ENCODE measurements at places on chromosomes 11 and 22.

- peak; percentile 54 for DNase-seq
These were observed 12.9 kb upstream of the CRY2 start for GRCh38 chr11:45834298-45834756.

DNA sequence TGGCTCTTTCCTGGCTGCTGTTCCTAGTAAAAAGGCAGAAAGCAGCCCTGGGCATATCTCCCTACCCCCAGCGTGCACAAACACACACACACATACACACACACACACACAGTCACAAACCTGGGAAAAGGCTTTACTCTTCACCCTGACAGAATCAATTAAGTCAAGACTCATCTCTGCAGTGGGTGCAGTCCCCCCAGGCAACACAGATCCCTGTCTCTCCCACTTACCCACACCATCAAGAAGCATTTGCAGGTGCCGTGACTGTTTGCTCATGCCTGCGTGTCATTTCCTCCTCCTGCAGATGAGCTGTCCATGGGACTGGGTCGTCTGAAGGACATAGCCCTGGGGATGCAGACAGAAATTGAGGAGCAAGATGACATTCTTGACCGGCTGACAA lies 28.6 kb downstream of the SNAP29 start:
- no peak for DNase-seq

GRCh38 chr11:61914471-61915171 lies 2.7 kb downstream of the RAB3IL1 start:
- no peak for DNase-seq

GRCh38 chr11:114105611-114106010 lies 46.1 kb downstream of the ZBTB16 start:
- no peak for DNase-seq

- DNase-seq, result no peak
These were observed 182.1 kb upstream of the SORL1-AS1 start for GRCh38 chr11:121634889-121635288.

- DNase-seq, result no peak
These were observed 9.1 kb downstream of the HPS5 start for GRCh38 chr11:18312663-18313420.

GRCh38 chr22:25137577-25138525 lies 61.8 kb upstream of the CRYBB3 start:
- DNase-seq, result no peak

GRCh38 chr22:47006433-47006832 lies 244.0 kb downstream of the TBC1D22A start:
- DNase-seq, result no peak

- no peak for DNase-seq
These were observed 1.2 kb downstream of the EPS8L2 start for GRCh38 chr11:706957-707816.

DNA sequence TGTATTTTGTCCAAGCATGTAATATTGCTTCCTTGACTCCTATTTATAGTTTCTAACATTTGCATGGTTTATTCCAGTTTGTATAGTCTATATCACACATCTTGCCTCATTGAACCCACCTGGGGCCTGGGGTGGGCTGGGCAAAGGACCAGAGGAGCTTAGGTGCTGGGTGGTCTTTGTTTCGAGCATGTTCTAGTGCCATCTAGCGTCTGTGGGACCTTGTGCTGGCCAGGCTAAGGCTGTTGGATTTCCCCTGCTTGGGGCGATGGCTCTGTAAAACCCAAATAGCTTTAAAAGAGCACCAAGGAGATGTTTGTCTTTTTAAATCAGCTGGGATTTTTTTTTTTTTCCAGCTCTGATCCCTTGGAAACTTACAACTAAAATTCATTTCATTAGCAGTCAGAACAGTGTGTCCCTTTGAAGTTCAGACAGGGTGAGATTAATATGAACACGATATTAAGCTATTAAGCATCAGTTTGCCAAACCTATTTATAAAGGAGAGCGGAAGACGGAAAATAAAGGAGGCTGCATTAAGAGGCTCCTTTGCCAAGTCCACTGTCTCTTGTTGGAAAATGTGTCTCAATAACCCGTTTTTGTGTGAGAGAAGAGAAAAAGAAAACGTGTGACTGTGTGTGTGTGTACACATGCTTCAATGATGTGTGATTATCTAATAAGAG lies 157.4 kb downstream of the COMMD9 start:
- DNase-seq, result no peak

DNA sequence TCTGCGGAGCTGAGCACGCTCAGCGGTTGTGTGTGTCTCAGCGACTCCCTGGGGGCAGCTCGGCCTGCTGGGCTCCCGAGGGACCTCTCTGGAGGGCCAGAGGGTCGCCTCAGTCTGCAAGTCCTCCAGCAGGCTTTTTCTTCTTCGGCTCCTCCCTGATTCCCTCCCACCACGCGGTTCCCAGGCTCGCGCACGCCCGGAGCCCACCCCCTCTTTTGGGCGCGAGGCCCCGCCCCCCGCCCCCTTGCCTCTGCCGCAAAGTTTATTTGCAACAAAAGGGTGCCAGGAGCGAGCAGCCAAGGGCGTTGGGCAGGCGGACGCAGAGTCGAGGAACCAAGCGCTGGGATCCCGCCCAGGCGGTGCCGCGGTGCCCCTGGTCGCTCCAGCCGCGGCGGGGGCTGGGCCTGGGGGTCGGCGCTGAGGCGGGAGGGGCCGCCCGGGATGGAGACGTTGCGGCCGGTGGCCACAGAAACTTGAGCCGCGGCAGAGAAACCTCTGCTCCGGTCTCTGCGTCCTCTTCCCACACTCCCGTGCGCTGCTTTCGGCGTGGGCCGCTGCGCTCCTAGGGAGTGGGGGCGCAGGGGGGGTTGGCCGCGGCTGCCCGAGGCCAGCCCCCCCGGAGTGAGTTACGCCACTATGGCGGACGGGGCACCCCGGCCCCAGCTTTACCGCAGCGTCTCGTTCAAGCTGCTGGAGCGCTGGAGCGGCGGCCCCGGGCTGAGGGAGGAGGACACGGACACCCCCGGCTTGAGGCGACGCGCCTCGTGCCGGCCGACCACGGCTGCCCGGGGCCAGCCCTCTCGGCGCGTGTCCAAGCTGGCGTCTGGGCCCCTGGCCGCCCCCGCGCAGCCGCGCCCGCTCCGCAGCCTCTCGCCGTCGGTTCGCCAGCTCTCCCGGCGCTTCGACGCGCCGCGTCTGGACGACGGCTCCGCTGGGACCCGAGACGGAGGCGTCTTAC lies at the start of gene ARHGEF17:
Gene ARHGEF17 (plus strand): TSS at position 274 of the 958 bp plus-strand sequence. CDS start 363 bp downstream, at position 637.
- no peak for DNase-seq

DNA sequence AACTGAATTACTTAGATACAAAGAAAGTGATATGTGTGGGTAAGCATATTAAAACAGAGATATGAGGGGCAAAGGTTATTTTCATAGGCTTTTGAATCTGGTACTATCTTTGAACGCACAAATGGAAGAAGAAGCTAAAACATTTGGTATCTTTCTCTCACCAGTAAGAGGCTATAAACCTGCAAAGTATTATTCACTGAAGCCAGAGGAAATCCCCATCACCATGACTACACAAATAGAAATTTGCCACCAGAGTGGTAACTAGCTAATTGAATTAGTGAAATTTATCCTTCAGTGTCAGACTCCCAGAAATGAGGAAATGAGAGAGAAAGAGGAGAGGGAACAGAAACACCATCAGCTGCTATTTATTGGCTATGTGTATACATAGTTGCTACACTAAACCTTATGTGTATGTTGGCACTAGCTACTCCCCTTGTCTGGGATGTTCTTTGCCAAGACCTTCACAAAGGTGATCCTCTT lies 503.4 kb downstream of the DLG2 start:
- DNase-seq, result no peak

DNA sequence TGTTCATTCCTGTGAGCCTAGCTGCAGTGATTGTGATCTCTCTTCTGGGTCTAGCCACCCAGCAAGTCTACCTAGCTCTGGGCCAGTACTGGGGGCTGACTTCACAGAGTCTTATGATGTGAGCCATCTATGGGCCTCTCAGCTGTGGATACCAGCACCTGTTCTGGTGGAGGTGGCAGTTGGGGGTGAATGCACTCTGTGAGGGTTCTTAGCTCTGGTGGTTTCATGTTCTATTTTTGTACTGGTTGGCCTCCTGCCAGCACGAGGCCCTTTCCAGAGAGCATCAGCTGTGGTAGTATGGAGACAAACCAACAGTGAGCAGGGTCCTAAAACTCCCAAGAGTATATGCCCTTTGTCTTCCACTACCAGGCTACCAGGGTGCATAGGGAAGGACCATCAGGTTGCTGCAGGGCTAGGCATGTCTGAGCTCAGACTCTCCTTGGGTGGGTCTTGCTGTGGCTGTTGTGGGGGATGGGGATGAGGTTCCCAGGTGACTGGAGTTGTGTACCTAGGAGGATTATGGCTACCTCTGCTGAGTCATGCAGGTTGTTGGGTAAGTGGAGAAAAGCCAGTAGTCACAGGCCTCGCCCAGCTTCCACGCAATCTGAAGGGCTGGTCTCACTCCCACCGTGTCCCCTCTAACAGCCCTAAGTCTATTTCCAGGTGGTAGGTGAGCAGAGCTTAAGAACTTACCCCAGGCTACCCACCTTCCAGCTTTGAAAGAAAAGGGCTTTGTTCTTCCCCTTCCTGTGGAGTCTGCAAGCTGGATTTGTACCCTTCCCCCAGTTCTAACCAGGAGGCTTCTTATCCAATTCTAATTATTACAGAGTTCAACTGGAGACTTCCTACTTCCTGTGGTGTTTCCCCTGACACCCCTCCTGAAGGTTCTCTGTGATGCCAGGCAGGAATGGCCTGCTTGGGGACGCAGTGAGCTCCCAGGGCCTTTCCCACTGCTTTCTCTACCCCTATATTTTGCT lies 250.7 kb downstream of the LUZP2 start:
- DNase-seq, result no peak

GRCh38 chr11:97883086-97883485 lies 1137.7 kb upstream of the CNTN5 start:
- no peak for DNase-seq

DNA sequence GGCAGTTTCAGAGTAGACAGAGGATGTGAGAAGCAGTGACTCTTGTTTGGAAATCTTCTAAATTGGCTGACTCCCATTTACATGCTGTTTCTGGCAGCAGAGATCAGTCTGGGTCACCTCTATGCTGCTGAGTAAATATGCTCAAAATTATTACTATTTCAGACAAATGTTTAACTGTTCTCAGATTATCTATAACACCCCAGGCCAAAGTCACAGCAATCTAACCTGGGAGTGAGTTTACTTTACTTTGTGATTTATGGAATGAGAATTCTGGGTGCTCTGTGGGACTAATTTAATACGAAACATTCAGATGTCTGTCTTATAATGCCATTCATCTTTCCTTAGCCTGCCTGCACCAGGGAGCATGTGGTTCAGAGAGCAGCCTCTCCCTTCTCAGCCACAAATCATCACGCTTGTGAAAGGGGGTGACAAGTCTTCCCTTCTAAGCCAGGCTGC lies 282.5 kb upstream of the MPPED2 start:
- no peak for DNase-seq

DNA sequence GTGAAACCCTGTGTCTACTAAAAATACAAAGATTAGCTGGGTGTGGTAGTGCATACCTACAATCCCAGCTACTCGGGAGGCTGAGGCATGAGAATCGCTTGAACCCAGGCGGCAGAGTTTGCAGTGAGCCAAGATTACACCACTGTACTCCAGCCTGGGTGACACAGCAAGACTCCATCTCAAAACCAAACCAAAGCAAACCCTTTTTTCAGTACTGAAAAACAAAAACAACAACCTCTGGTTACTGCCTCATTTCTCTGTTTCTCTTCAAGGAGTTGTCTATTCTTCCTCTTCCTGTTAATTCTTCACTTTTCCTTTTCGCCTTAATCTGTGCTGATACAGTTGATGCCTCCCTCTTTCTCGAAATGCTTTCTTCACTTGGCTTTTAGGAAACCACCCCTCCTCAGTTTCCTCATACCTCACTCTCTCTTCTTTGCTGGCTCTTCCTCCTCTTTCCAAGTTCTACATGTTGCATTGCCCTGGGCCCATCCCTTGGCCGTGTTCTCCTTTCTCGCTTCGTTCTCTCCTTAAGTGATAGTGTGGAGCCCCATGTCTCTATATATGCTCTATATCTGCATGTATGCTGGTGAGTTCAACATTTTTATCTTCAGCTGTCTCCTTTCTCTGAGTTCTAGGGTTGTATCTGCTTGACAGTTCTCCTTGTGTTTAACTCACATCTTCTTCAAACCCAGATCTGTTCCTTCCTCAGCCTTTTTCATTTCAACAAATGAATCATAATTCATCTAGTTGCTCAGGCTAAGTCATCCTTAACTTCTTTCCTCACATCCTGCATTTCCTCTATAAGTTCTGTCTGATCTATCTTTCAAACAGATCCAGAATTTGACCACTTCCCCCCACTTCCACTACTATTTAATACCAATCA lies 37.1 kb downstream of the NUCB2 start:
- no peak for DNase-seq

DNA sequence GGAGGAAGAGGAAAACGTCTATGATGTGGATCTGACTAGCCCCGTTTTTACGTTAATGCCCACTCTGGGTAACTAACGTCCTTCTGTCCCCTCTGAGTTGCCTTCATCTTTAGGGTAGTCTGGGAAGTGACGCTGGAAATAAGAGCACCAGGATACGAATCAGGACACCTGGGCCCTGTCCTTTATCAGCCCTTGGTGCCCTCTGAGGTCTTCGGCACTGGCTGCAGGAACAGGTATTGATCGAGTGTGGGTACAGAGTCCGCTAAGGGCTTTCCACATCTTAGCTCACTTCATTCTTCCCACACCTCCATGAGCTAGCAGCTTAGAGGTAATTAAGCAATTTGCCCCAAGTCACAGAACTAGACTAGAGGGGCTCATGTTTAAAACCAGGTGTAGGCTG lies 223.8 kb downstream of the DBX1 start:
- no peak for DNase-seq

DNA sequence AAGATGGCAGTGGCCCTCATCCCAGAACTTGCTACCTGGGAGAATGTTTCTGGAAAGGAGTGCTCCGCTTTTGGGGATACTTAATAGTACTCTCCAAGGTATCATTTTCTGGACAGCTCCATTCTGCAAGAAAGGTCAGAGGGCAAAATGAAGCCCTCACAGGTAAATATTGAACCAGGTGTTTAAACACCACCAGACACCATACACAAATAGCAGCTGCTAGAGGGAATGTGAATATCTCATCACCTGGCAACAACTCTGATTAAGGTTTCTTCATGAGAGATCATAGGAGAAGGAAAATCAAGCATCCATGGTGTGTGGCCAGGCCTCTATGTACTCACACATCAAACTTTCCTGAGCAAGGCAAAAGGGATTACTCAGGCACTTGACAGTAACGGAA lies 226.1 kb upstream of the FAT3 start:
- no peak for DNase-seq

GRCh38 chr11:15476371-15476917 lies 361.7 kb downstream of the INSC start:
- no peak for DNase-seq

GRCh38 chr11:123135863-123136446 lies 59.1 kb downstream of the CLMP start:
- no peak for DNase-seq

- DNase-seq, result peak; percentile 24
These were observed 15.6 kb upstream of the C11orf91 start for GRCh38 chr11:33716243-33716642.

GRCh38 chr11:27898166-27898565 lies 197.9 kb upstream of the BDNF start:
- DNase-seq, result no peak

GRCh38 chr11:70220136-70220535 lies 17.0 kb downstream of the FADD start:
- DNase-seq, result no peak

- no peak for DNase-seq
These were observed 4.0 kb downstream of the APOL4 start for GRCh38 chr22:36197514-36198146.
